ENCODE measurements at places on chromosomes 2 and 18. TPM values are rescaled to one million over a fixed set of nuclear protein-coding genes. Genes with fewer than 3 reads are reported as not detected.

GRCh38 chr18:78833833-78834232, 145.8 kb upstream of the SALL3 start:
- DNase-seq = no peak

GRCh38 chr2:64457524-64457923, 3.6 kb downstream of the LGALSL start:
- no peak for DNase-seq

DNA sequence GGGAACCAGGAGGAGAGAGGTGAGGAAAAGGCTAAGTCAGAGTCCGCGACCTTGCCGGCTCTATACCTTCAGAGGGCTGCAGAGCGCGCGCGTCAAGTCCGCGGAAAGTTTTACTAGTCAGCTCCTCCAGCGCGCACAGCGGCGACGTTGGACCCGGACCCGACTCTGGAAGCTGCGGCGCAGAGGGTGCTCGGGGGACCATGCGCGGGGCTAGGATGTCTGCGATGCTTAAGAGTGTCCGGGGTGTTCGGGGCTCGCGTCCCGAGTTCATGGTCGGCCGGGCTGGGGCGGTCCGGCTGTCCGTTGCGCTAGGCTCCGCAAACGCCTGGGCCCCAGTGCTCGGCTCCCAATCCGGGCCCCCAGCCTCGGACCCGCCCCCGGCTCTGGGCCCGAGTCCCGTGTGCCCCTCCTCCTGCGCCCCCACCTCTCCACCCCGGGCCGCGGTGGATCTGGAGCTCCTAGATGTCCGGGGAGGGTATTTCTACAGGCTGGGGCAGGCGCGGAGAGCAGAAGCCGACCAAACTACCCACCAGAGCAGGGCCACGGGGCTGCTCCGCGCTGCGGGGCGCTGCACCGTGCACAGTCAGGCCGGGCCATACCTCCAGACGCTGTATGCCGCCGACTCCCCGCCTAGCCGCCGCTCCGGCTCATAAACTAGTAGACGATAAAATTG, at the start of gene LBX2:
LBX2 (minus strand) TSS at position 337 of the 673 bp plus-strand sequence; CDS start at position 271, 66 bp downstream.
- DNase-seq = peak; percentile 51

- no peak for DNase-seq
Observed at GRCh38 chr2:23541503-23542229, 156.7 kb downstream of the KLHL29 start.

DNA sequence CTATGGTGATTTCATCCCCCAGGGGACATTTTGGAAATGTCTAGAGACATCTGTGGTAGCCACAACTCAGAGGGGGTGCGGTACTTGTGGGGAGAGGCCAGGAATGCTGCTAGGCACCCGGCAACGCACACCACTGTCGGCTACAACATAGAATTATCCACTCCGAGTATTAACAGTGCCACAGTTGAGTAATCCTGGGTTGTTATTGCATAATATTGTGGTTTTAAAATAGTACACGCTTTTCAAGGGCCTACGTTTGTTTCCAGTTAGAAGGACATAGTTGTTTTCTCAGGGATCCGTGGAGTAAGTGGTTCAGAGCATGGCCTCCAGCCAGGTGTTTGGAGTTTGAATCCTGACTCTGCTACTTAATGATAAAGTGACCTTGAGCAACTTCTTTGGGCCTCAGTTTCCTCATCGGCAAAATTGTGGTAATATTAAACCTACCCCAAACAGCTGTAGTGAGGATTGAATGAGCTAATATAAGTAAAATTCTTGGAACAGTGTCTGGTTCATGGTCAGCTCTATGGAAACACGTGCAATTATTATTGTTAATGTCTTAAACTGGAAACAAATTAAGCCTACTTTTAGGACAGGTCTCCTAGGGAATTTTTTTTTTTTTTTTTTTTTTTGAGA, 24.5 kb downstream of the CYP27A1 start:
- no peak for DNase-seq

DNA sequence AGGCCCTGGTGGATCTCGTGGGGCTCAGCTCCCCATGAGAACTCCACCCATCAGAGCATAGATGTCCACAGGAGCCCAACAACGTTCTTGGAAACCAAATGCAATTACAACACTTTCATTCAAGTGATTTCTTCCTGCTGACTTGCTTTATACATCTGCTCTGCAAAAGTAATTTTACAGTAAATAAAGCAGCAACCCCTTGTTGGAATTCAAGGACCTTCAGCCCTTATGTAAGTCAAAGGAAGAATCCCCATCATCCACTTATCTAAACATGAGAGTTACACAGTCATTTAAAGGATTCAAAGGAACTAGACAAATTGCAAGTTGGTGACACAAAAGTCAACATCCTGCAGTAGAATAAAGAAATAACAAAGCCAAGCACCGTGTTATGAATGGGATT, 17.1 kb upstream of the ANTXR1 start:
- no peak for DNase-seq

GRCh38 chr2:156955701-156956100, 301.8 kb upstream of the GALNT5 start:
- no peak for DNase-seq

DPP4 gene
- total RNA-seq = 22.4 TPM

ADAM17 gene
- 14.5 TPM for total RNA-seq

KIF5C gene
- total RNA-seq = 15.3 TPM
